ENCODE measurements at places on chromosomes 4 and X. TPM values are rescaled to one million over a fixed set of nuclear protein-coding genes. Genes with fewer than 3 reads are reported as not detected.

Gene SRPX2
- not detected for total RNA-seq

DNA sequence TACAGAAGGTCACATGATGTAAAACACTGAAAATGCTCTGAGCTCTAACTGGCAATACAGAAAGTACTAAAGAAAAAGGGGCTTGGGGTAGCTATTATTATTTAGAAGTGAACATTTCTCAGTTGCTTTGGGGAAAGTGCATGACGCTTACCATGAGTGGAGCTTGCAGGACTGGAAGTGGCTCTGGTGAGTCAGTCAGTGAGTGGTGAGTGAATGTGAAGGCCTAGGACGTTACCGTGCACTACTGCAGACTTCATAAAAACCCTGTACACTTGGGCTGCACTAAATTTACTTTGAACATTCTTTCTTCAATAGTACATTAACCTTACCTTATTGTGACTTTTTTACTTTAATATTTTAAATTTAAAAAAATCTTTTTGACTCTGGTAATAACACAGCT is 89.3 kb upstream of the ENPP6 start:
- DNase-seq: no peak
- no peak overlapping the region for H3K4me3 ChIP-seq
- H3K4me1 ChIP-seq: peaks cover 6% of the 10 kb centered on the region

Gene PLAC1
- not detected for total RNA-seq

- DNase-seq: no peak
- H3K4me1 ChIP-seq: no peaks in the 10 kb centered on the region
- no peaks in the 10 kb centered on the region for H3K27me3 ChIP-seq
- no peak overlapping the region for H3K4me3 ChIP-seq
These were observed 341.1 kb downstream of the GBA3 start for GRCh38 chr4:23033796-23034195.

DNA sequence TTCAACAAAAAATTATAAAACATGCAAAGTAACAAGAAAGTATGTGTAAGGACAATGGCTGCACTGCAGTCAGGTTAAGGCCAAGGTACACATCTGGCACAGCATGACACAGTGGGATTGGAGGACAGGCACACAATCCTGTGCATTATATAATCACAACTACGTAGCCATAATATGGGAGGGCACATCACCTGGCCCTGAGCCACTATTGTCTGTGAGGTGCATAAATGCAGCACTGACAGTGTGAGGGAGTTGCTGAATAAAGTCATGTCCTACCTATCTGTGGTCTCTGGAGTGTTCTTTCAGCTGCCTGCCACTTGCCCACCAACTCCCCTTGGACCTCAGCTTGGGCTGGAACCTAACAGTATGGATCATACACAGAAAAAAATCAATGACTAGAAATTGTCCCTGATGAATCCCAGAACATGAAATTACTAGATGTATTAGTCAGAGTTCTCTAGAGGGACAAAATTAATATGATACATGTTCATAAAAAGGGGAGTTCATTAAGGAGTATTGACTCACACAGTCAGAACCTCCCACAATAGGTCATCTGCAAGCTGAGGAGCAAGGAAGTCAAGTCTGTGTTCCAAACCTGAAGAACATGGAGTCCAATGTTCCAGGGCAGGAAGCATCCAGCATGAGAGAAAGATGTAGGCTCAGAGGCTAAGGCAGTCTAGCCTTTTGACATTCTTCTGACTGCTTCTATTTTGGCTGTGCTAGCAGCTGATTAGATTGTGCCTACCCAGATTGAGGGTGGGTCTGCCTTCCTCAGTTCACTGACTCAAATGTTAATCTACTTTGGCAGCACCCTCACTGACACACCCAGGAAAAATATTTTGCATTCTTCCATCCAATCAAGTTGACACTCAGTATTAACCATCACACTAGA is 46.4 kb upstream of the KCTD8 start:
- no peaks in the 10 kb centered on the region for H3K36me3 ChIP-seq
- H3K4me1 ChIP-seq: no peaks in the 10 kb centered on the region
- no peaks in the 10 kb centered on the region for H3K27me3 ChIP-seq
- H3K27ac ChIP-seq: no peak overlapping the region
- no peak for DNase-seq

GRCh38 chrX:794311-794710 is 163.7 kb downstream of the SHOX start:
- no peak overlapping the region for H3K4me3 ChIP-seq
- peaks cover 4% of the 10 kb centered on the region for H3K27me3 ChIP-seq
- DNase-seq: no peak
- no peak overlapping the region for H3K27ac ChIP-seq
- no peaks in the 10 kb centered on the region for H3K36me3 ChIP-seq
- H3K4me1 ChIP-seq: no peaks in the 10 kb centered on the region
